HTR-8/SVneo (cell line): ENCODE measurements at places on chromosomes 3 and 15.

DNA sequence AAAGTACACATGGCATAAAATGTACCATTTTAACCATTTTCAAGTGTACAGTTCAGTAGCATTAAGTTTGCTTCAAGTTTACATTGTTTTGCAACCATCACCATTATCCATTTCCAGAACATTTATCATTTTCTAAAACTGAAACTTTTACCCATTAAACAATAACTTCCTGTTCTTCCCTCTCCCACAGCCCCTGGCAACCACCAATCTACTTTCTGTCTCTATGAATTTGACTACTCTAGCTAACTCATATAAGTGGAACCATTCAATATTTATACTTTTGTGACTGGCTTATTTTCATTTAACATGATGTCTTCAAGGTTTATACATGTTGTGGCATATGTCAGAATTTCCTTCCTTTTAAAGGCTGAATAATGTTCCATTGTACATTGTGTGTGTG lies 19.9 kb downstream of the TMEM62 start:
- no peak for DNase-seq

GRCh38 chr3:190305406-190305805 lies 16.8 kb downstream of the CLDN1 start:
- DNase-seq = no peak

DNA sequence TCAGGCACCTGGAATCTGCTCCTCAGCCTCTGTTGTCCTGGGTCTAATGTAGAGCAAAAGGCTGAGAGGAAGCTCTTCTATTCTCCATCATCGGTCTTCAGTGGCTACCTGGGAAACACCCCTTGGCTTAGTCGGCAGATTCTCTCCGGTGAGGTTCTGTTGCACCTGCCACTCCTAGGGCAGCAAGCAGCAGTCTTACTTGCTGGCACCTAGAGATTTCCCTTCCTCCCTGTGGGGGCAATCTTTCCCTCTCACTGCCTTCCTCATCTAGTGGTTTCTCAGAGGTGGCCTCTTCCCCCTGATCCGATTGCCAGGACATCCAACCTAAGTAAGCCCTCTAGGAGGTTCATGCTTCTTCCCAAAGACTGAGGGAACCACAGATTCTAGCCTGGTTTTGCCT lies 60.8 kb downstream of the PLS1 start:
- no peak for DNase-seq

GRCh38 chr3:52236424-52236886 lies 2.5 kb downstream of the TWF2 start:
- DNase-seq = no peak

DNA sequence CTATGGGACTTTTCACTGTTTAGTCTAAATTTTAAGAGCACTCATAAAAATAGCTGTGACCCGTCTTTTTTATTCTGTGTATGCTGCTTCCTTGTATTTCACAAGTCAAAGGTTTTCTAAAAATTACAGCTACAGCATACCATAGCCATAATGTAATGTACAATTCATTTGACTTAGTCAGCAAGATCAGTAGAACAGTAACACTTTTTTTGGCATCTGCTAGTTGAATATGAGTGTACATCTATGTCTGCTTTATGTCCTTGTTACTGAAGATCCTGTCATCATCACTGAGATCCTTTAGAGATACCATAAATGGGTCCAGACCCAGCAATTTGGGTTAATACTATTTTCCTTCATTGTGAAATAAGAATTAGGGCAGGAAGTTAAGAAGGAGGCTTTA lies 42.2 kb downstream of the CMSS1 start:
- peak; percentile 52 for DNase-seq

GRCh38 chr15:61376961-61377360 lies 147.9 kb upstream of the RORA start:
- no peak for DNase-seq

DNA sequence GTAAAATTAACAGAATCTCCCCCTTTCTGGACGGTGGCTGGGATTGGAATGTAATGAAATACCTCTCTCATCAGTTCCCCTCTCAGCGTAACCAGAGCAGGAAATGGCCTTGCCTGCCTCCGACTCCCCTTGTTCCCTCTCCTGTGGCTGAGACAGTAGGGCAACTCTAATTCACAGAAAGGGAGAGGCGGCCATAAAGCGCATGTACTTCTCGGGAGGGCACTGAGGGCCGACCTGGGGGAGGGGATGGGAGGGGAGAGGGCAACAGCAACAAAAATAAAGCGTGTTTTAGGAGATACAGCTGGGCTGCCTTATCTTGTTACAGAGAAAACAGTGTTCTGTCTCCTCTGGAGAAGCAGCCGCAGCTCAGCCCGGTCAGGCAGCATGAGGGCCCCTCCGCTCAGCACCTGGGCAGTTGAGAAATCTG lies 783.3 kb upstream of the ARRDC4 start:
- DNase-seq = no peak

DNA sequence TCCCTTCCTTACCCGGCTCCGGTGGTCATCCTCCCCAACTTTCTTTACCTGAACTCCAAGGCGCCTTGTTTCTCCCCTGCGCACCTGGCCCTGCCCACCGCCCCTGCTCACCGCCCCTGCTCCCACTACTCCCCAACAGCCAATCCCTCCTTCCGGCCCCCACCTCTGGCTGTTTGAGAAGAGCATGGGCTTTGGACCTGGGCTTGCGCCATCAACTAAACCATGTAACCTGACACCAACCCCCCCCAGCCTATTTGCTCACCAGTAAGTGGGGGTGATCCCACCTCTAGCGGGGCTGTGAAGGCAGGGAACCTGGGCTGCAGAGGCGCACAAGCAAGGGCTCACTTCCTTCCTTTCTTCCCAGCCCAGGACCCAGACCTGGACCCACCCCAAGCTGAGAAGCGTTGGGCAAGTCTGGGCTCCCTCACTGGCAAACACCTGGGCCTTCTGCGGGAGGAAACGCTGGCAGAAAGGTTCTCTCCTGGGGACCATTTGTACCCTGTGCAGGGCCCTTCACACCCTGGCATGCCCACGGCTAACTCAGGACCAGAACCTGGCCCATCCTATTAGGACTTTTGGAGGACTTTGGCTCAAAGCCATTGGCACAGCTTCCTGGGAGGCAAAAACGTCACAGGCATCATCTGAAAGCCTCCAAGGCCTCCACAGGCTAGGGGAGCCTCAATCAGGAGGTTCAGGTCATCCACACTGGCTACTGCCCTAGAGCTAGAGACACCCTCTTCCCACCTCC lies at the start of gene PLXNB1:
TSS of gene PLXNB1 (minus strand) at position 127 of the 748 bp plus-strand sequence. CDS start 5,475 bp downstream, outside the sequence.
- peak; percentile 69 for DNase-seq

- no peak for DNase-seq
Measured at GRCh38 chr3:130640027-130640426, 106.6 kb downstream of the PIK3R4 start.
